ENCODE measurements at places on chromosomes 1 and 21.

- DNase-seq, result no peak
These were observed 410.5 kb downstream of the LMO4 start for GRCh38 chr1:87739141-87739540.

- DNase-seq, result no peak
These were observed 83.4 kb downstream of the ASH1L start for GRCh38 chr1:155479205-155479604.

DNA sequence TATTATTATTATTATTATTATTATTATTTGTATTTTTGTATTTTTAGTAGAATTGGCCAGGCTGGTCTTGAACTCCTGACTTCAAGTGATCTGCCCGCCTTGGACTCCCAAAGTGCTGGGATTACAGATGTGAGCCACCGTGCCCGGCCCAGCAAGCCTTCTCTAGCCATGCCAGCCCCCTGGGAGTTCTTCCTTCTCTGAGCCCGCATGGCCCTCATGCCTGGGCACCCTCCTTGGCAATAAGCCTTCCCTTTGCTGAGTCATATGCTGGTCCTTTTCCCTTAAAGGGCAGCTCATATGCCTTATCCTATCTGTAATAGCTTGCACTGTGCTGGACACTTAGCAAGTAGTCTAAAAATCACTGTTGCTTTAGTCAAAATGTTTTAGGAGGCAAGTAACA is 8.5 kb upstream of the NBL1 start:
- no peak for DNase-seq

DNA sequence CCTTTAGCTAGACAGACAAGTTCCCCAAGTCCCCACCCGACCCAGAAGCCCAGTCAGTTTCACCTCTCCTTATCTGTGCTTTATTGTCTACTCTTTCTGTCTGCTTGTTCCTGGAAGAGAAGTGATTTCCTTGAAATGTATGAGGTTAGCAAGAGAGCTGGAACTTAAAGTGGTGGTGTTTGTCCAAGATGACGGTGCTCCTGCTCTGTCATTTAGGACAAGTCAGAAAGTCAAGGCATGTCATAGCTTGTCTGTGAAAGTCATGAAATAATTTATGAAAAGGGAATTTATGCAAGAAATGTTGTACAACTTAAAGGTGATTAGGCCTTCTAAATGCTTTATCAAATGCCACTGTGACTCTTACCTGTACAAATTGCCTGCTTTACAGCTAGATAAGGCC is 178.1 kb downstream of the PLA2G4A start:
- DNase-seq, result no peak

DNA sequence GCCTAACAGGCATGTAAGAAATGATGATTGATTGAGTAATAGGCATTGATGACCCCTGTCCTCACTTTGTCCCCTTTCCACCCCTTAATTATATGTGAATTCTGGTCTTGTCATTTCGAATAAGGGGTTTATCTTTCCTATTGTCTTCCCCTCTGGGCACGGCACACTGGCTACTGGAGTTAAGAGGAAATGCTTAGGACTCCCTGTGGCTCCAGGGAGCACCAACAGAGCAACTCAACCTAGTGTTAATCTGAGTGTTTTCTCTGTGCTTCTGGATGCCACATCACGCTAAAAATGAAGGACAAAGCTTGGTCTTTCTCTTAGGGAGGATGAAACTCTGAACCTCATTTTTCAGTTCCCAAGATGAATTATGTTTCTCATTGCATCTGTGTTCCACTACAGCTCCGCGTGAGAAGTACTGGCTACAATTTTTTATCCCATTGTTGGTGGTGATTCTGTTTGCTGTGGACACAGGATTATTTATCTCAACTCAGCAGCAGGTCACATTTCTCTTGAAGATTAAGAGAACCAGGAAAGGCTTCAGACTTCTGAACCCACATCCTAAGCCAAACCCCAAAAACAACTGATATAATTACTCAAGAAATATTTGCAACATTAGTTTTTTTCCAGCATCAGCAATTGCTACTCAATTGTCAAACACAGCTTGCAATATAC is 5.3 kb downstream of the FCER1A start:
- DNase-seq, result no peak

DNA sequence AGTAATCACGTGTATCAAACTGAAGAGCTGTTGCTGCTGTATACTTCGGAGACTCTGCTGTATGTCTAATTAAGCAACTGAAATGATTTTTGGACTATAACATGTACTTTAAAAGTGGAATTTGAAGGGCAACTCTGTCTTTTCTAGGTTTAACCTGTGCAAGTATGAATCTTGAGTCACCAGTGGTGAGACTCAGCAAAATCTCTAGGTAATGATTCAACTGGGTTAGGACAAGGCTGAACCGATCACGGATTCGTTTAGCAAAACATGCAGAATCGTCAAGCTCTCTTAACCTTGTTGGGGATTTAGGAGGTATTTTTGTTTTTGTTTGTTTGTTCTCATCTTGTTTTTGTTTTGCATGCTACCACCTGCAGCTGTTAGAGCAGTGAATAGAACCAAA is 149.6 kb downstream of the CYYR1 start:
- no peak for DNase-seq

DNA sequence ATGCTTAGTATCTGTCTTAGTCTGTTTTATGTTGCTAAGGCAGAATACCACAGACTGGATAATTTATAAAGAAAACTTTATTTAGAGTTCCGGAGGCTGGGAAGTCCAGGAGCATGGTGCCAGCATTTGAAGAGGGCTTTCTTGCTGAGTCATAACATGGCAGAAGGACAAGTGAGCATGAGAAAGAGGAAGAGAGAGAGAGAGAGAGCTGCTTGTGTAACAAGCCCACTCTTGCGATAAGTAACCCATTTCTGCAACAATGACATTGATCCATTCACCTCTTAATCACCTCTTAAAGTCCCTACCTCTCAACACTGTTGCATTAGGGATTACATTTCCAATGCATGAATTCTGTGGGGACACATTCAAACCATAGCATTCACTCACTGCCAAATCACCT is 11.7 kb upstream of the MYOCOS start:
- DNase-seq, result no peak
